Epithelial cell of proximal tubule (primary cell): ENCODE measurements at places on chromosomes 2 and 18. TPM values are rescaled to one million over a fixed set of nuclear protein-coding genes. Genes with fewer than 3 reads are reported as not detected.

GRCh38 chr18:2948038-2948437, 64.9 kb downstream of the LPIN2 start:
- DNase-seq, result no peak

DNA sequence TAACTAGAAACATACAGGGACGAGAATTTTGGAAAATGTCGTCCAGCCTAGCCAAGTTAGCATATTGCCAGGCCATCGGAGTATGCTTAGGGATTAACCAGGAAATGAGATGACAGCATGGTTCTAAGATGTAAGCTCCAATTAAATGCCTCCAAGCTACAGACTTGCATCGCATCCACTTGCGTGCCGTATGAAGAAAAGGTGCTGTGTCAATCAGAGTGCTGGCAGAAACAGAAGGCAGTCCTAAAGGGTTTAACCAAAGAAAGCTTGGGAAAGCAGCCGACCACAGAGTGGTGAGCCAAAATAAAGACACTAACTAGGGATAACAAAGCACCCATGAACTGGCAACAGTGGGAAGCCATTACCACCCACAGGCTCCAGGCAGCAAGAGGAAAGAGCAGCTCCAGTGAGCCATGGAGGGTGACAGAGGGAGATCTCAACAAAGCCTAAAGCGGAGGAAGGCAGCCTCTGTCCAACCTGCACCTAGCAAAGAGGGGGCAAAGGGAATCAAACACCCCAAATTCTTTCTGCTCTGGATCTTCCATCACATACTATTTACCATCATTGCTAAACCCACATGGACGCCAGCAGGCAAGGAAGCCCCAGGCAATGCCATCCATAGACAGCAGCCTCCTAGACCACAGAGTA, 27.6 kb upstream of the SOCS6 start:
- DNase-seq, result no peak

MBP gene
- total RNA-seq, result 18.8 and 19.1 TPM in 2 replicates

- no peak for DNase-seq
These were observed 19.3 kb downstream of the STK25 start for GRCh38 chr2:241489088-241489487.

DNA sequence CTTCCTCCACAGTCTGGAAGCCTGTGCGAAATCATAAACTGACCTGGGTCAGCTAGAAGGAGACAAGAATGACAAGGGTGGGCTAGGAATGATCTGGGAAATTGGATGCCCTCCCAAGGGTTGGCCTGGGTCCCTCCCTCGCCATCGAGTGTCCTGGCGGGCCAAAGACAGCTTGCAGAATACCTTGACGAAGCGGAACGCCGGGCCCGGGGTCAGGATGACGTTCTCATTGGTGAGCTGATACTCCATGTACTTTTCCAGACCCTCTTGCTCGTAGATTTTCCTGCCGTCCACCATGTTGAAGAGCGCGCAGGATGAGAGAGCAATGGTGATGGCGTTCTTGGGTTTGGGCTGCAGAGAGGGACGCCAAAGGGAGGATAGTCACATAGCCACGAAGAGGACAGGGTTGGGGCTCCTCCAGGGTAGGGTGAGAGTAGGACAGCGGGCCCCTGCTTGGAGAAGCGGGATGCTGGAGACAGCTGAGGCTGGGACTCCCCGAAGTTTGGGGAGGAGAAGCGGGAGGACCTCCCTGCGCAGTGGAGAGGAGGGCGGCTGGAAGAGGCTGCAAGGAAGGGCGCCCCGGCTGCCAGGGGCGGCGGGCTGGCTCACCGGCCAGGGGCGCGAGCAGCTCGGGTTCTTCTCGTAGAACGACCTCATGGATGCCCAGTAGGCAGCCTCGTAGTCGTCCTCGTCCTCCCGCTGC, 5.3 kb downstream of the NT5C1B start:
- DNase-seq, result no peak

- no peak for DNase-seq
These were observed 8.6 kb downstream of the OXER1 start for GRCh38 chr2:42755191-42755880.

- no peak for DNase-seq
These were observed 171.2 kb downstream of the ACOXL start for GRCh38 chr2:110903548-110903947.

NYAP2 gene
- not detected in 2 replicates for total RNA-seq

GRCh38 chr18:7980656-7981055, 413.5 kb downstream of the PTPRM start:
- peak; percentile 22 for DNase-seq

DNA sequence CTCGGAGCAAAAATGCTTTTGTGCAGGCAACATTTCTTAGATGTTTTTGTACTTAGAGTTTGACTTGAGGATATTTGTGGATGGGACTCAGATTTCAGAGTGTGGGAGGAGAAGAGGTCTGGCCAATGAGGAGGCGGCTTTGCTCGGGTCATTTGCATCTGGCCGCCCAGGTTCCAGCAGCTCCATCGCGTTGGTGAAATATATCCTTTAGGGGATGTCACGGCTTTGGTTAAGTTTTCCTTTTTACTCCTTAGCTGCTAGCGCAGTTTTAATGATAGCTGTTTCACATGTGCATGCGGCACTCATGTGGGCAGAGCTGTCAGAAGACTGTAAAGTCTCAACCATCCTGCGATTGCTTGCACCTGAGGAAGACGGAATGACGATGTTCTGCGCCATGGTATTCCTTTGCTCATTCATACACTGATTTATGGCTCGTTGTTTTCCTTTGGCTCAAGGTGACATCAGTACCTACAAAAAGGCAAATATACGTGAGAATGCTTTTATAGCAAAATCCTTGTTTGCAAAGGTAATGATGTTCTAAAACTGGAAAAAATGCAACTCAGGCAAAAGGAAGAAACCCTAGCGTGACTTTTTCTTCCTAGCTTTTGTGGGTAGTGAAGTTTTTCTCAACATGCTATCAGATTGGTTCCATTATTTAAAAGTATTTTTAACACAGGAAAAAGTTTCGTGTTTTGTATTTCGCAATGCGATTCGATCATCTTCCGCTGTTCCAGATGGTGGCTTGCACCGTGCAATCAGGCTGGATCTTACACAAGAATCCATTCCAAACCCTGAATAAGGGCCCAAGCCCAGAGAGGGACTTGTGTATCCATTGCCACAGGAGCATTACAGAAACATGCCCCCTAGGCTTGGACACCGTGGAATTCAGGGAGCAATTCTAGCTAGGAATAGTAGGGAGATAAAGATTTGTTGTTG, 70.5 kb upstream of the ZNF516 start:
- DNase-seq, result no peak

GRCh38 chr2:187228986-187229385, 219.1 kb downstream of the CALCRL start:
- DNase-seq, result no peak

C2orf15 gene
- 2.4 and 3.7 TPM in 2 replicates for total RNA-seq

DNA sequence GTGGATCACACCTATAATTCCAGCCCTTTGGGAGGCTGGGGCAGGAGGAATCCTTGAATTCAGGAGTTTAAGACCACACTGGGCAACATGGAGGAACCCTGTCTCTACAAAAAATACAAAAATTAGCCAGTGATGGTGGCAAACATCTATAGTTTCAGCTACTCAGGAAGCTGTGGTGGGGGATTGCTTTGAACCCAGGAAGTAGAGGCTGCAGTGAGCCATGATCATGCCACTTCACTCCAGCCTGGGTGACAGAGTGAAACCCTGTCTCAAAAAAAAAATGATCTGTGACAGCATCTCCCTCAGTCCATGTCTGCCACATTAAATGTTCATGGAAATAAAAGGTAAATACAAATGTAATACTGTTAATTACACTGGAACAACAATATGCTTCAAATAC, 121.4 kb upstream of the COL5A2 start:
- no peak for DNase-seq

GRCh38 chr2:71336802-71337201, 5.2 kb downstream of the ZNF638 start:
- no peak for DNase-seq

GRCh38 chr2:144745424-144745823, 225.5 kb upstream of the ZEB2 start:
- no peak for DNase-seq
